ENCODE measurements at places on chromosomes 6 and 20.

- DNase-seq = no peak
These were observed 39.9 kb upstream of the BEND6 start for GRCh38 chr6:56914798-56915658.

DNA sequence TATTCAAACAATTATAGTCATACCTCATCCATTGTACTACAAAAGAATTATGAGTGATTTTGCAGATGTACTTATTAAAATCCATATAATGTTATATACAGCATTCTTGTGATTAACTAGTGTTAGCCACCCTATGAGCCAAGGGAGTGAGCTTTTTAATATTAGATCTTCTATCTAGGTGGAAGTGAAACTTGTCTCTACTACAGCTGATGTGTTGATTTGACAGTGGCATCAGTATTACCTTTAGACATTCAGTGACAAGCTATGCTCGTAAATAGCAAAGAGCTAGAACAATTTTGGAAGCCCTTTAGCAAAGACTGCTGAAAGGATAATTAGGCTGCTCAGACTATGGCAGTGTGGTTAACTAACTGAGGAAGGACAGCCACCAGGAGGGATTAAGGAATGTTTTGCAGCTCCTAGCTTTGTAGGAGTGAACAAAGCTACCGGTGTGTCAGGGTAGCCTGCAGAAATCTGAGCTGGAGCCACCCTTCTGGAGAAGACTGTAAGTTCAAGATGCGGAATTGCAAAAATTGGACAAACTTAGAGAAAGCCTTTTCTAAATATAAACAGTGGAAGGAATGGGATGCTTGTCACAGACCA, 73.7 kb downstream of the AFG1L start:
- DNase-seq = no peak

DNA sequence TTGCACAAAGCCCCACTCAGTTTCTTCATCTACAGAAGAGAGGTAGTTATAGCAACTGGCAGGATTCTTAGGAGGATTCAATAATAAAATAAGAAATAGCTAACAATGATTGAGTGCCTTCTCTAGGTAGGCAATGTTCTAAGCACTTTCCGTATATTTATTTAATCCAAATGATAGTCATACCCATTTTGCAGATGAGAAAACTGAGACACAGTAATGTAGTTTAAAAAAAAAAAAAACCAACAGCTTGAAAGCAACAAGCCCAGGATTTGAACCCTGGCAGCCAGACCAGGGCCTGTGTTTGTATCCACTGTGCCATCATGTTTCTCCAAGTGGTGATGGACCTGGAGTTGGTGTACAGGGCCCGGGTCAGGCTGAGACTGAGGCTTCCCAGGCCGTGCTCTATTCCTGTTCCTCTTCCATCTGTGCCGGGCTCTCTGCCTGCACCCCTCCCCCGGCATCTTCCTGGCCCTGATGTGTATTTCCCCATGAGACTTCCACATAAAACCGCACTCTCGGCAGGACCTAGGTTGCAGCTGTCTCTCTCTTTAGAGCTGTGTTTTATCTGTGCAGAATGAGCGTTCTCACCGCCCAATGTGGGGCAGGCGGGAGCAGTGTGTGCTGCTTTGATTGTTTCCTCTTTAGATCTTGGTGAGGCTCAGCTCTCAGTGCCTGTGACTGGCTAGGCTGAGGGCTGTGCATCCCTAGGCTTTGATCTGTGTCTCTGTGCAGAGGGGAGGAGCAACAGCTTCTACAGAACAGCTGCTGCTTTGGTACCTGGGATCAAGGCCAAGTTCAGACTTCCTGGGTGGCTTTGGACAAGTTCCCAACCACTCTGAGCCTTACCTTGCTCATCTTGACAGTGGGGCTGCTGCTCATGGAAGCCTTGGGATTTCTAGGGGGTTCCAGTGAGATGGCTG, 49.5 kb downstream of the TOX2 start:
- DNase-seq = no peak

DNA sequence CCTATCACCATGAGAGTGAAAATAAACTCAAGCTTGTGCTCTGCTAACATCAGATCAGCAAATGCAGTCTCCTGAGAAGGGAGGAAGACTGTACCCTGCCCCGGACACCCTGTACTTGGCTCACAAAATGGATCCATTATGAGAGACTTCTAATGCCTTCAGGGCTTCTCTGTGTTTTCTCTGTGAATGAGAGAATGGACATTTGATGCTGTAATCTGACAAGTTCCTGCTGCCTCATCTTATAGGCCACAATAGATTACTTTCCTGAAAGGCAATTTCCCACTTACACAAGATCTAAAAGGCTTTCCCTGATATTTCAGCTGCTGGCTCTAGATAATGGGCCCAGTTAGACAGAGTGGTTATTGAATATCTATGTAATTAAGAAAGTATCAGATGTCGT, 117.2 kb downstream of the OTOR start:
- DNase-seq = no peak

- DNase-seq = no peak
These were observed 23.9 kb downstream of the ZBP1 start for GRCh38 chr20:57596358-57596757.

DNA sequence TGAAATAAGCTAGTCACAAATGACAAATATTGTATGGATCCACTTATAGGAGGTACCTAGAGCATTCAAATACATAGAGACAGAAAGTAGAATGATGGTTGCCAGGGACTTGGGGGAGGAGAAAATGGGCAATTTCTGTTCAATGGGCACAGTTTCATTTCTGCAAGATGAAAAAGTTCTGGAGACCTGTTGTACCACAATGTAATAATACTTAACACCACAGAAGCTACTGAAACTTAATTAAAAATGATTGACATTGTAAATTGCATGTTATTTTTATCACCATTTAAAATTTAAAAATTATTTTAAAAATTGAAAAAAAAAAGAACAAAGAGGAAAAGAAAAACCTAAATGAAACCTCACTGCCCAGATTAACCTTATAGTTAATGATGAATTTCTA, 67.4 kb downstream of the NHLRC1 start:
- no peak for DNase-seq
